ENCODE measurements at places on chromosomes 16 and 17.
A peak's percentile ranks its signal among the peaks of the same experiment; 100 is the strongest.

- DNase-seq, result no peak
These were observed 643.0 kb downstream of the MAF start for GRCh38 chr16:78957317-78958100.

- no peak for DNase-seq
These were observed 29.7 kb downstream of the STAT5B start for GRCh38 chr17:42246515-42246914.

DNA sequence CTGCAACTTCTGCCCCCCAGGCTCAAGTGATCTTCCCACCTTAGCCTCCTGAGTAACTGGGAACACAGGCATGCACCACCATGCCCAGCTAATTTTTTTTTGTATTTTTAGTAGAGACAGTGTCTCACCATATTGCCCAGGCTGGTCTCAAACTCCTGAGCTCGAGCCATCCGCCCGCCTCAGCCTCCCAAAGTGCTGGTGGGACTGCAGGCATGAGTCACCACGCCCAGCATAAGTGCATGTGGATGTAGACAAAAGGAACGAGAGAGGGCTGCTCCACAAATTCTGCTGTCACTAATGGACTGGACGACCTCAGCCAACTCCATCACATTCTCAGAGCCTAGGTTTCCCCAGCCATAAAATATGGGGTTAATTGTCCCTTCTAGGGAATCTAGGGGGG, 7.7 kb upstream of the SP2 start:
- no peak for DNase-seq

- peak; percentile 96 for DNase-seq
These were observed 31.3 kb downstream of the MYO18A start for GRCh38 chr17:29148790-29149430.

GRCh38 chr17:68776451-68776850, 175.3 kb upstream of the FAM20A start:
- no peak for DNase-seq

- DNase-seq, result no peak
These were observed 92.4 kb downstream of the RPGRIP1L start for GRCh38 chr16:53611179-53611696.

DNA sequence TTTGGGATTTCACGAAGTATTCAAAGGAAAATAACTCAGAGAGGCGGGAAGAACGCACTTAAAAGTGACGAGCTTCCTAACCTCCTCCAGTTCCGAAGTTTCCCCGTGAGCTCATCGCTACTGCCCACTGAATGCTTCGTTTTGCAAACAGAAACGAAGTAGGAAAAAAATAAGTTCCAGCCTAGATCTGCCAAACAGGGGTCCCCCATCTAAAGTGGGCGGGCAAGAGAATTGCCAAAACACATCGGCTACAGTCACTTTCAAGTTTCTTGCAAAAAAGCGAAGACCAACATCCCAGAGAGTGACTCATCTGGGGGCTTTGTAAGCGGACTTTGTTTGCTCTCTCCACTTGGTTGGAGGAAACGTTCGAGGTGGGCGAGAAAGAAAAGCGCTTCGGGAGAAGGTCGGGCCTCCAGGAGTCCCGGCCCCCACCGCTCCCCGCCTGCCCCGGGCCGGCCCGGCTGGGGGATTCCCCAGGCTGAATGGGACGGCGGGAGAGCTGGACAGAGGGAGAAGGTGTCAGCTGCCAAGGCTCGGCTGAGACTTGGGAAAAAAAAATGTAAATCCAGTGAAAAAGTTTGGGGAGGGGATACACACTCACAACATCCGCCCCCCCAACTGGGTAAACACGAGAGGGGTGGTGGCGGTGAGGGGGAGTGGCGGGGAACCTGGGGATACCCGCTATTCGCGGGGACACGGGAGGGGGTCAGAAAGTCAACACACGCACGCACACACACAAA, 1.0 kb downstream of the VEZF1 start:
- peak; percentile 81 for DNase-seq

GRCh38 chr16:50999181-50999580, 151.9 kb downstream of the SALL1 start:
- no peak for DNase-seq

DNA sequence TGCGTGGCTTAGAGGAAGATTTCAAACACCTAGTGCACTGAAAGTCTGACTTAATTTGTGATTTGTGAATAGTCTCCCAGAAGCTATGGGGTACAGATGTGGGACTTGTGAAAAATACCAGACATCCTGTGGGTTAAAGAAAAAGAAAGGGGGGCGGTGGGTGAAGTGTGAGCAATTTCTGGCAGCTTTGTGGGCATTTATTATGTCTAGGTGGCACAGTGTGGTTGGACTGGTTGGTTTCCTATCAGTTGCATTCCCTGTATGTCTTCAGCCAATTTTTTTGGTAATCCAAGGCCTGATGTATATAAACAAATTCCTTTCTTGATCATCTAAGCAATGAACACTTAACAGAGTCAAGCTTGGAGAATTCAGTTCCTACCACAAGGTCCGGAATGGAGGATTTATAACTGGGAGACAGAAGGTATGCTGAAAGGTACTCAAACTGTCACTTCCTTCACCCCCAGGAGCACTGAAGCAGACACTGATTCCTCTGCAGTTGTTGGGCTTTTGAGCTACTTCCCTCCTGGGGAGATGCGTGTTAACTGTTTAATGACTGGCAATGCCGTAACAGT, 211.6 kb downstream of the WWOX start:
- DNase-seq, result no peak

- DNase-seq, result peak; percentile 40
These were observed 709 bp downstream of the RAB34 start for GRCh38 chr17:28716740-28717577.

DNA sequence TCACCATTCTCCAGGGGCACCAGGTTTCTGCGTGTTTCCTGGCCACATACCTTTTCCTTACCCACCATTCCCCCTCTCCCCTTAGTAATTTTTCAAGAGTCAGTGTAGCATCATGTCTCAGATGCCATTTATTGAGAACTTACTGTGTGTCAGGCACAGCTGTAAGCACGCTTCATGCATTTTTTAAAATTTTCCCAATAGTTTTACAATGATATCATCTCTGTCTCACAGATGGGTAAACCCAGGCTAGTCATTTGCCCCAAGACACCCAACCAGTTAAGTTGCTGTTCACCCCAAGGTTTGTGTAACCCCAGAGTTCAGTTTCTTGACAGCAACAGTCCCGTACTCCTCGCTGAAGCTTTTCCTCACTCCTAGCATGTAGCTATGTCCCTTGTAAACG, 56.4 kb upstream of the IRX3 start:
- peak; percentile 82 for DNase-seq

GRCh38 chr17:56897646-56898424, 16.0 kb downstream of the TRIM25 start:
- no peak for DNase-seq

DNA sequence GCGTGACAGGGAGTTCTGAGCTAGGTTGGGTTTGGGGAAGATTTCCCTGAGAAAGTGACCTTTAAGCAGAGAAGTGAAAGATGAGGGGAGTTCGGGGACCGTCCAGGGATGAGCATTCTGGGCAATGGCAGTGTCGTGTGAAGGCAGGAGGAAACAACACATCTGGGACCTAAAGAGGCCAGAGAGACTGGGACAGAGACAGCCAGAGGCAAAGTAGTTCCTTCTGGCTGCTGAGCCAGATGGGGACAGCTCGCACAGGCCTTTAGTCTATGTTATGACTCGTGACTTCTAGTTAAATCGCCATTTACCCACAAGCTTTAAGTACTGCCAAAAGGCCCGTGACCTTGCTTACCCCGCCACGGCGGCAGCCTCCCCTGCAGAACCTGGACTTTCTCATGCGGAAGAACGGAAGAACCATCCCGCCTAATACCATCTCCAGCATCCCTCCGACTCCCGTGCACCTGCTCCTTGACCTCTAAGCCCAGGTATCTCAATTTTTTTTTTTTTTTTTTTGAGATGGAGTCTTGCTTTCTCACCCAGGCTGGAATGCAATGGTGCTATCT, 8.5 kb upstream of the MED11 start:
- DNase-seq, result no peak

GRCh38 chr17:56653877-56654276, 60.4 kb downstream of the NOG start:
- peak; percentile 79 for DNase-seq
